Hematopoietic multipotent progenitor cell (in vitro differentiated cells): ENCODE measurements at places on chromosomes 1 and 21. TPM values are rescaled to one million over a fixed set of nuclear protein-coding genes. Genes with fewer than 3 reads are reported as not detected.

Gene VASH2
- 0.81 TPM for total RNA-seq

Gene PROK1
- total RNA-seq: under 0.01 TPM

DNA sequence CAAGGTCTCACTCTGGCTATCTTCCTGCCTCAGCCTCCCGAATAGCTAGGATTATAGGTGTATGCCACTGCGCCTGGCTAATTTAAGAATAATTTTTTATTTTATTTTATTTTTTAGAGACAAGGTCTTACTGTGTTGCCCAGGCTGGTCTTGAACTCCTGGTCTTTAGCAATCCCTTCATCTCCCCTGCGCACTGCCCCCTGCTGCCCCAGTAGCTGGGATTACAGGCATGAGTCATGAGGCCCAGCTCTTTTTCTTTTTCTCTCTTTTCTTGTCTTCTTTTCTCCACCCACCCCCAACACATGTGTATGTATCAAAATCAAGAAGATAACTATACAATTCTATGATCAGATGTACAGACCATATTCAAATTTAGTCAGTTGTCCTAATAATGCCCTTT is 87.2 kb downstream of the PEX14 start:
- peak; percentile 3 for DNase-seq

DNA sequence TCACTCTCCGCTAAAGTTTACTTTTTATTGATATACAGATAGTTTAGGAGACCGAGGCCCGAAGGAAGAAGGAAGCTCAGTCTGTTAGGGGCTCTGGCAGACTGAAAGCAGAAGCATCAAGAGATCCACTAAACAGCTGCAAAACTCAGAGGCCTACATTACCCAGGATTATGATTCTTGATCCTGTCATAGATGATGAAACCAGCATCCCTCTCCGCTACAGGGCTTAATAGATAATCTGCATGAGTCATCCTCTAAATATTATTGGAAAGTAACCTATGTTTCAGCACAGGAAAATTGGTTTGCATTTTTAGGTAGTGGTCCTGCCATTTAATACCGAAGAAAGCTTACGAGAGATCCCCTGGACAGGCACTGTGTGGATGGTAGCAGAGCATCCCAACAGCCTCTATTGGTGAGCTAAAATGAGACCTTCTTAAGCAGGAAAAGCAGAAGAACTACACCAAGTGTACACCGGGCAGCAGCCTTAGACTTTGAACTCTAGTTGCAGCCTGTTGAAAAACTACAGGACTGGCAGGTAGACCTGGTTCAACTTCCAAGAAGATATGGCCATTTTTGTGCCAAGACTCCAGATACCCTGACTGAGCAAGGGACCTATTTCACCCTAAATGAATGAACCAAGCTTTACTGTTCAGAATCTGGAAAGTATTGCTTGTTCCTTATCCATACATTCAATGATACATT is 6.8 kb downstream of the CASQ2 start:
- no peak for DNase-seq

DNA sequence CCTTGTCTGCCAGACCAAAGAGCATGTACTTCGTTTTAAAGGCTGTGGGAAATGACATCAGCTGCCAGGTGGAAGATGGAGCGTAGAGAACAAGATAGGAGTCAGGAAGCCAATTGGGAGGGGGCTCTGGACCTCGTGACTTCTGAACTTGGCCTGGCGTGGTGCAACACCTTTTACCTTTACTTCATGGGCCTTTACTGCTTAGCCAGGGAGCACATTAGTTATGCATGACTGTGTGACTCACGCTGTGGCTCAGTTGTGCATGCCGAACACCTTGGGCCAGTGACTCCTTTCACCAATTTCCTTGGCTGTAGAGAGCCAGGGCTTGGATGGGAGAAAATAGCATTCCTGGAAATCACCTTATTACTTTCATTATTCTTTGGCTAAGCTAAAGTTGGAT is 7.2 kb downstream of the XCL1 start:
- DNase-seq: no peak

DNA sequence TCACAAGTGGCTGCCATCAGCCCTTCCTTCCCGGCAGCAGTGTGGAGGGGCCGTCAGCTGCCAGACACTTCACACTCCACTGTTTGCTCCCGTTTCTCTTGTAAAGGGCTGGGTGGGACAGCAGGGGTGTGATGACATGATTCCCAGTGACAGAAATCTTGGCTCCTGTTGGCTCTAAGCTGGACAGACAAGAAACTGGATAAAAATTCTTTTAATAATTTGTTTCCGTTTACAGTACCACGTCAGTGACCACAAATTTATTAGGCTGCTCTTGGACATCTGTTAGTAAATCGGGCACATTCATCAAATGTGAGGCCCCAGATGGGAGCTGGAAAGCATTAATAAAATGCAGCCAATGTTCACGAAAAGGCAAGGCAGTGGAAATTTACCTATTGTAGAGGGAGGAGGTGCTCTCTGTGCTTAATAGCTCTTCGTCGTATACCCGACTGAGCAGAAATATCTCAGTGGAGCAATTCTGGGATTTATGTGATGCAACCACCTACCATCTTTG is 353.7 kb upstream of the GREM2 start:
- no peak for DNase-seq

Gene WNT2B
- under 0.01 TPM for total RNA-seq

Gene LCE3E
- total RNA-seq: not detected

DNA sequence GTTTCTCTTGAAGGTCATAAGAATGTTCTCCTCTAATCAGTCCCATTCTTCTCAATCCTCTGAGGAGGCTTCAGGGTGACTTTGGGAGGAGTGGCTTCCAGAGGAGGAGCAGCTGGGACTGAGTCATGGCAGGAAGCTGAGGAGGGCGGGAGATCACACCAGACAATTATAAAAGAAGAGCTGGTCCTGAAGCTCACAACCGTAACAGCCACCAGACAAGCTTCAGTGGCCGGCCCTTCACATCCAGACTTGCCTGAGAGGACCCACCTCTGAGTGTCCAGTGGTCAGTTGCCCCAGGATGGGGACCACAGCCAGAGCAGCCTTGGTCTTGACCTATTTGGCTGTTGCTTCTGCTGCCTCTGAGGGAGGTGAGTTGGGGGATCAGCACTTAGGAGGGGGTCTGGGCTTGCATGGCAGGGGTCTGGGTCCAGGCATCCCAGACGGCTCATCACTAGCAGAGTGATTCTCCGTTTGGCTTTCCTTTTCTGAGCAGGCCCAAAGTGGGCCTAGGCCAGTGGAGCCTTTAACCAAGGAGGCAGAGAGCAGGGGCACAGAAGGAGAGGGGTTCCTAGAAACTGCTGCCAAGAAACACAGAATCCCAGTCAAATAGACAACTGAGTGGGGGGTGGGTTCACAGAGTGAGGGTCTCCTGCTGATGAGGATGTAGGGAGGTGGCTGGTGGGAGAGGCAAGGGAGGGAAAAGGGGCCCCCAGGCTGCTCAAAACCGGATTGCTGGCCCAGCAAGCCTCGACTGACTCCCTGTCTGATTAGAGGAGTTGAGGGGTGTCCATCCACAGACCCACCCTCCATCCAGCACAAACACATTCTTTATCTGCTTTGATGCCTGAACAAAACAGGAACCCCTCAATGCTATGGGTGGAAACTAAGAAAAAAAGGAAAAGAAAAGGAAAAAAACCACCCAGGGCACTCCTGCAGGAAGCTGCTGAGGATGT is at the start of gene ECM1:
ECM1 (plus strand) TSS at position 198 of the 953 bp plus-strand sequence; CDS start at position 299, 101 bp downstream.
- peak; percentile 14 for DNase-seq

Gene RCAN3
- total RNA-seq: 11.6 TPM

DNA sequence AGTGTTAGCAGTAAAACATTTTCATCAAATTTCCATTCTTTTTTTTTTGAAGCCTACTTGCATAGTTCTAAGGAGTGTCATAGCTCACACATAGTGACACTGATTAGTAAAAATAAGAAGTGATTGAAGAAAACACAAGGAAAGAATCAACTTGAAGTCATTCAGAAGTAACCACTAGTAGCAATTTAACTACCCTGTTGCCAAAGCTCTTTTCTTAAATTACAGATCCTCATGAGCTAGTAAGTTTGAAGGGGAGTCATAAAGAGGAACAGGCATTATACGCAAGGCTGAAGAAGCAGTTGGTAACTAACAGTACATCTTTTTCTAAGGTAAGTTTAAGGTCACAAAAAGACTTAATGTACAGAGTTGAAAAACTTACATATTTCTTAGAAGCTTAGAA is 332.2 kb downstream of the CHRM3 start:
- no peak for DNase-seq

GRCh38 chr21:43942621-43943020 is 69.5 kb upstream of the TRAPPC10 start:
- no peak for DNase-seq

DNA sequence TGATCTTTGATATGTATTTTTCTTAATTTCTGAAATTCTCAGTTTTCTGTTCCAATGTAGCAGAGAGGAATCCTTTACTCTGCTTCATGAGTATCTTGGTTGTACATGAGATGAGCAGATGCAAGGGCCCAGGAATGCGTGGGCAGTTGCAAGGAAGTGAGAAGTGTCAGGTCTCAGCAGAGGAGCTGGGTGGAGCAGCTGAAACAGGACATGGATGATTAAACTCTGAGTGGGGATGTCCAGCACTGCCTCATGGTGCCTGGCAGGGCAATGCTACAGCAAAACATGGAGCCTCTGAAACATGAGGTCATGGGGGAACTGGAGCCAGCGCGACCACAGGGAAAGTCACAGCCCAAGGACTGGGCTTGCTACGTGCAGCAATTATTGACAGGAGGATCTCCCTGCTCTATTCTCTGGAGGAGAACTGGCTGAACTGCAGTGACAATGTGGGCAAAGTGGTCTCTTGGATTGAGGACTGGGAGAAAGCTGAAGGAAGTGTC is 48.4 kb downstream of the COLGALT2 start:
- DNase-seq: no peak

DNA sequence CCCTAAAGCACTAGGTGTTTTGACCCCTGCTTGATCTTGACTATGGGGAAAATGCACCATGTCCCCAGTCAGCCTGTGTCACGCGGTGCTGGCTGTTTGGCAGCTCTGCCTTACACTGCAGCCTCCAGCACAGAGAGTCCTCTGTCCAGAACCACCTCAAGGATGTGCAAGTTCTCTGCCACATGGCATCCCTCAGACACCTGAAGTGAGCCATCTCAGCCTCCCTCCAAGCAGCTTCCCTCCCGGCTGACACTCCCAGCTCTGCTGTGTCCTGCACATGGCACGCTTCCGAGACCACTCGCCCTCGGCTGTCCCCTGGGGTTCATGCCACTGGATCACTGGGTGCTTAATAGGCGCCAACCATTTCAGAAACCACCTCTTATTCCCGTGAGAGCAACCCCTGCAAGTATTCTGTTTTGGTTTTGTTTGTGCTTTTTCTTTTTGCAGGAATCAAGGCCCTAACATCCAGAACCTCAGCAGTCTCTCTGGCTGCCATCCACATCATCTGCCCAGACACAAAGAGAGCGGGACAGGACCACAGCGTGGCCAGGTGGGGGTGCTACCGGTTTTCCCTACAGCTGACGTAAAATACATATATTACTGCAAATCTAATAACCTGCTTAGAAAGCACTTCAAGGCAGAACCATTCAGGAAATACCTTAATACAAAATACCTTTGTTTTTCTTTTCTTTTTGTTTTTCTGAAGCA is 45.7 kb downstream of the CAPZB start:
- DNase-seq: peak; percentile 55

Gene C1orf167
- total RNA-seq: not detected

Gene TTC3
- 80.2 TPM for total RNA-seq

GRCh38 chr1:84348759-84349158 is 47.3 kb downstream of the SAMD13 start:
- no peak for DNase-seq

- peak; percentile 5 for DNase-seq
These were observed 958 bp downstream of the LYPLAL1 start for GRCh38 chr1:219174460-219175211.

Gene LGR6
- total RNA-seq: 0.54 TPM

- no peak for DNase-seq
These were observed 126.5 kb downstream of the AKT3 start for GRCh38 chr1:243723458-243724043.

DNA sequence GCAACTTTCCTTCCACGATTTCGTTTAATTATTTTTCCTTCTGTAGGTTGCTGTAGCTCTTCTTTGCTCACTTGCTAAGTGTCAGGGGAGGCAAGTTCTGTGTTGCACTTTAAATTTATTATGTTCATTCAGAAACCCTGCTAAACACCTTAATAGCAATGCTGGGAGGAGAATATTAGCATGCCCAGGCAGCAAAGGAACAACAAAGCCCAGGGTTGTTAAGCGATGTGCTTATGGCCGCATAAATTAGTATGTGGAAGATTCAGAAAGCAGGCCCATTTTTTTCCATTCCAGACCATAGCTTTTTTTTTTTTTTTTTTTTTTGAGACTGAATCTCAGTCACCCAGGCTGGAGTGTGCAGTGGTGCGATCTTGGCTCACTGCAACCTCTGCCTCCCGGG is 151.3 kb downstream of the BACH1 start:
- DNase-seq: no peak

DNA sequence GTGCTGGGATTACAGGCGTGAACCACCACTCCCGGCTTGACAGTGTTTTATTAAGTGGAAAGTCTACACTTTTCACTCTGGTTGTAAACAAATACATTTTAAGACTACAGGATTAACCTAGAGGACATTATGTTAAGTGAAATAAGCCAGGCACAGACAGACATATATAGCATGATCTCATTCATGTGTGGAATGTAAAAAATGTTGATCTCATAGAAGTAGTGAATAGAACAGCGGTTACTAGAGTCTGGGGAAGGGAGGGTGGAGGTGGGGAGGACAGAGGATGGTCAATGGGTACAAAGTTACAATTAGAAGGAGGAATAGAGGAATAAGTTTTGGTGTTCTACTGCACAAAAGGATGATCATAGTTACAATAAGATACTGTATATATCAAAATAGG is 16.9 kb downstream of the CTH start:
- DNase-seq: no peak

Gene CELA2A
- total RNA-seq: not detected

GRCh38 chr1:236638945-236639344 is 34.6 kb upstream of the HEATR1 start:
- DNase-seq: no peak

DNA sequence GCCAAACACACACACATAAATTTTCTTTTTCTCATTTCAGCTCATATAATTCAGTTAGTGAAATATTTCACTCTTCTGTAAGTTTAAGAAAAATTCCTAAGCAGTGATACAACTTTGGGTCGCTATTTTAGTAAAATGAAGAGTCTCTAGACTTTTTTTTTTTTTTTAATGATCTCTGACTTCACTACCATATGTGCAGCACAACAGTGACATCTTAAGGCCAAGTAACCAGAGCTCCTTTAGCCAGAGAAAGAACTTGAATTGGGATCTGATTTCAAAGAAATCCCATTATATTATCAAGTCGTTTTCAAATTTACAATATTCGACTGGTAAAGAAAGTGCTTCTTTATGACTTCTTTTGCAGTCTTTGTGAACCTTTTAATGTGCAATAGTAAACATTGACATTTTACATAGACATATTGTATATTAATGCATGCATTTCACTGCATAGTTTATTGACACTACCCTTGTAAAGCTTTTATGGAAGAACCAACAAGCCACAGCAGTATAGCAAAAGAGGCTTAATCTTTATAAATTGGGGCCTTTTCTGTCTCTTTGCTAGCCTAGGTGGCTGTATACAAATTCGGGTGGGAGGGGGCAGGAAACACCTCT is 62.2 kb downstream of the LRRC40 start:
- no peak for DNase-seq
